ENCODE measurements at places on chromosomes 3 and 15. TPM values are rescaled to one million over a fixed set of nuclear protein-coding genes. Genes with fewer than 3 reads are reported as not detected.
A peak's percentile ranks its signal among the peaks of the same experiment; 100 is the strongest.

DNA sequence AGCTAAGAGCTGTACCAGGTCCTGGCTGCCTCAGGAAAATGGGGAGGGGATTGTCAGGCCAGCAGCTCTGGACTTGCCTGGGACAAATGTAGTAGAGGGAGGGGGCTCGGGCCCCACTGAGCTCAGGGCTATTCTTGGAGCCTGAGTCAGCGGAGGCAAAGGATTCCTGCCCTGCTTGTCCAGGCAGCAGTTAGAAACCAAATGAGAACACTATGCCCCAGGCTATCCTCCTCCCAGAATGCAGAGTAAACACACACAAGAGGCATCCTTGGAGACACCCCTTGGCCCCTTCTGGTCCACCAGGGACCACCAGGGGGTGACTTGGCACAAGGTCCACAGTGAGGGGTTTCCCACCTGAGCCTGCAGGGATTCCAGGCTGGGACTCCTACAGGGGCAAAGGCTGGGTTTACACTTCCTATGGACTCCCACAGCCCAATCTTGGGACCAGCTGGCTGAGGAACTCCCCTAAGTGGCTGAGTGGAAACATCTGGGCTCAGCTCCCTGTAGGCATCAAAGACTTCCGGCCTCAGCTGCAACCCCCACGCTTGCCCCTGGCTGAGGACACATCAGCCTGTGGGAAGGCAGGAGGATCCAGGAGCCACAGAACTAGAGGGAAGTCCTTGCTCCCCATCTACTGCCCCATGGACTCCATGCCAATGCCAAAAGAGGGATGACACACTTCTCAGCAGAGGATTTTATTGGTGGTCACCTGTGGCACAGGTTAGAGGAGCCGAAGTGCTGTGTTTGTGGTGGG lies 3.4 kb upstream of the COL7A1 start:
- no peak overlapping the region for H3K27ac ChIP-seq
- no peak overlapping the region for H3K4me3 ChIP-seq
- H3K27me3 ChIP-seq = no peaks in the 10 kb centered on the region
- DNase-seq = no peak
- H3K36me3 ChIP-seq = peaks cover 31% of the 10 kb centered on the region

- no peak overlapping the region for H3K27ac ChIP-seq
- no peaks in the 10 kb centered on the region for H3K36me3 ChIP-seq
- H3K4me3 ChIP-seq = no peak overlapping the region
- DNase-seq = no peak
- no peaks in the 10 kb centered on the region for H3K4me1 ChIP-seq
Observed at GRCh38 chr3:11250902-11251806, 21.0 kb upstream of the ATG7 start.

DNA sequence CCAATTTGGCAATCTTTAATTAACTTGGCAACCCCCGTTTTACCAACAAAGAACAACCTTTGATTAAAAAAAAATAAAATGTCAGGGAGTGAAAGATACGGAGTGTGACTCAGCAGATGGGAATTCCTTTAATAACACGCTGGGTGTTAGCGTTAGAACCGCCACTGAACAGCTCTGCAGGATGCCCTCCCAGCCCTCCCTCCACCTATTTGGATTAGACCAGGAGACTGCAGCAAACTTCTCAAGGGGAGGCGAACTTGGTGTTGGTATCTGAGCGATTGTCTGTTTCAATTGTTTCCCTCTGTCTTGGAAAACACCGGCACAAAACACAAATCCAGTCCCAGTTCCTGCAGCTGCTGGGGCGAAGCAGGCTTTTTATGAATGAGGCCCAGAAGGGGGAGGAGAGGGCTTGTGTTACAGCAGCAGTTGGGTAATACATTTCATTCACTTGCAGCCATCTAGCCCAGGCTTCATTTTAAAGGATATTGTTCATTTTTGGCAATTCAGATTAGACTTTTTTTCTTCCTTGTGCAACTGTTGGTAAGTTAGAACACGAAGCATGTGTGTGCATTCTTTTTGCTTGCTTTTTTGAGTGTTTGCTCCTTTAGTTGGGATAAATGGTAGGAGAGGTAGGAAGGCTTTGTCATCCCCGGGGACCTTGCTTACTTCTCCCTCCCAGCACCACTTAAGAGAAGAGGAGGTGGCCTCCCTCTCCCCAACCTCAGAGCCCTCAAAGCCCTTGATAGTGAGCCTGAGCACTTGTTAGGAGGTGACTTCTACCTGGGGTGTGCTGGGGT lies 152.3 kb downstream of the IGF1R start:
- H3K27ac ChIP-seq = peak overlapping the region; percentile 51
- H3K36me3 ChIP-seq = no peaks in the 10 kb centered on the region
- no peaks in the 10 kb centered on the region for H3K27me3 ChIP-seq
- DNase-seq = no peak
- no peak overlapping the region for H3K4me3 ChIP-seq

DNA sequence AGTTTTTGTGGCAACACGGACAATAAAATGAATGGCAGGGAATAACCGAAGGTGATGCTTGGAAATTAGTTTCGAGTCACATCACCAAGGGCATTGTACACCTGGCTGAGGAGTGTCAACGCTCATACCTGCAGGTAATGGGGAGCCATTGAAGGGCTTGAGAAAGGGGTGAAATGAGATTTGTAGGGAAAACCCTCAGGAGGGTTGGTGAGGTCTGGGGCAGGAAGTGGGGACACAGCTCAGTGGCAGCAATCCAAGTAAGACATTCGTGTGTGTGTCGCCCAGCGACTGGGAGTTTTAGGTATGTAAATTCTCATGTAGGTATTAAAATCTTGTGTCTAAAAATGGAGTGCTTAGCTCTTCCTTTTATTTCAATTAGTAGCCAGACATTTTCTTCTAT lies 14.3 kb downstream of the PARP14 start:
- DNase-seq = no peak
- no peaks in the 10 kb centered on the region for H3K27me3 ChIP-seq
- no peak overlapping the region for H3K4me3 ChIP-seq
- peaks cover 4% of the 10 kb centered on the region for H3K4me1 ChIP-seq
- peaks cover 26% of the 10 kb centered on the region for H3K36me3 ChIP-seq
- no peak overlapping the region for H3K27ac ChIP-seq

Gene PGBD4
- 0.85 TPM for polyA plus RNA-seq

Gene ALDH1L1
- polyA plus RNA-seq = 44.0 TPM

GRCh38 chr15:57224664-57225063 lies 151.6 kb upstream of the CGNL1 start:
- H3K4me1 ChIP-seq = no peaks in the 10 kb centered on the region
- H3K27me3 ChIP-seq = no peaks in the 10 kb centered on the region
- no peak for DNase-seq
- no peak overlapping the region for H3K4me3 ChIP-seq
- H3K27ac ChIP-seq = no peak overlapping the region
